A172 (cell line): ENCODE measurements at places on chromosomes 1 and 21. TPM values are rescaled to one million over a fixed set of nuclear protein-coding genes. Genes with fewer than 3 reads are reported as not detected.
A peak's percentile ranks its signal among the peaks of the same experiment; 100 is the strongest.

RHBG gene
- total RNA-seq = not detected in 2 replicates

GRCh38 chr1:91894036-91894761 is 8.2 kb upstream of the TGFBR3 start:
- no peak for DNase-seq

DNA sequence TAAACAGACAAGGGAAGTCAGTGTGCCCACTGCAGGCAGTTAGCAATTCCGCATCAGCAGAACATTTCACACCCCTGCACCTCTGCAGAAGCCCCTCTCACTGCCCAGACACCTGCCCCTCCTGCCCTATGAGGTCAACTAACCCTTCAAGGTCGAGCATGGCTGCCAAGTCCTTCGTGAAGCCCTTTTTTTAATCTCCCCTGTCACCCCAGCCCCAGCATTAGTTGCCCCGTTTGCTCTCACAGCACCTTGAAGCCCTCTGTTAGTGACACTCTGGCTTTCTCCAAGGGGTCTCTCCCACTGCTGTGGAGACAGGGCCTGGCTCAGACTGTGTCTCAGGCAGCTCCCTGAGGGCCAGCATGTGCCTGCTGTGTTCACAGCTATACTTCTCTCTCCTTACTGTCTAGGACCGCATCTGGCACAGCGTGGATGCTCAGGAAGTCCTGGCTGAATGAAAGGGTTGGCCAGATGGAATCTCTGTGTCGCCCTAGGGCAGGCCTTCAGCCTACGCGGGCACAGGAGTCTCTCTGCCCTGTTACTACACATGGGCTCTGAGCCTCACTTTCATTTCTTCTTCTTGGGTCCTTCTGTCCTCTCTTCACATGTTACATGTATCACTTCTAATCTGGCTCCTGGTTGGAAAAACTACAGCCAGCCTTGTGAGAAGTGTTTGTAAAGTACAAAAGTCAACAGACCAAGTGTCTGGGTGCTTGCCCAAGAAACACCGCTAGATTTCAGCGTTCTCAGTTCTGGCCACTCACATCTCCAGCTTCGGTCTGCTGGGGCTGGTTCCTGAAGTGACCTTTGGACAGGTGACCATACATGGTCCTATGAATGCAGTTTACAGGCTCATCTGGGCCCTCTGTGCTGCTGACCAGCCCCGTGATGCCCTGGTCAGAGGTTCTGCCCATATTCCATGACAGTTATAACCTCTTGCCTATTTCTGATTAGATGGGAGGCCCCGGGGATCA is 19.7 kb downstream of the SLC2A1 start:
- no peak for DNase-seq

RRP15 gene
- total RNA-seq = 11.9 and 26.2 TPM in 2 replicates

GRCh38 chr1:19688041-19688842 is 23.6 kb downstream of the HTR6 start:
- DNase-seq = no peak

LCE1F gene
- total RNA-seq = not detected in 2 replicates

GRCh38 chr1:180310095-180310494 is 80.0 kb downstream of the LHX4 start:
- no peak for DNase-seq

- peak; percentile 91 for DNase-seq
Observed at GRCh38 chr1:198158735-198159589, 2.2 kb downstream of the NEK7 start.

DNA sequence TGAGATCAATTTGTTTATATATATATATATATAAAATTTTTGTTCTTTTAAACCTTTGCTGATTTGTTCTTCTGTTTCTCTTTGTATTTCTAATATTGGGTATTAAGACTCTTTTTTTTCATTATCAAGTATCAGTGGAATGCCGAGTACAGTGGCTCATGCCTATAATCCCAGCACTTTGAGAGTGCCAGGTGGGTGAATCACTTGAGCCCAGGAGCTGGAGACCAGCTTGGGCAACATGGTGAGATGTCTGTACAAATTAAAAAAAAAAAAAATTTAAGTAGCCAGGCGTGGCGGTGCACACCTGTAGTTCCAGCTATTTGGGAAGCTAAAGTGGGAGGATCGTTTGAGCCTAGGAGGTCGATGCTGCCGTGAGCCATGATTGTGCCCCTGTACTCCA is 67.1 kb downstream of the MAST2 start:
- peak; percentile 18 for DNase-seq
